ENCODE measurements at places on chromosomes 4 and X. TPM values are rescaled to one million over a fixed set of nuclear protein-coding genes. Genes with fewer than 3 reads are reported as not detected.

CSAG2 gene
- not detected for total RNA-seq

IQSEC2 gene
- total RNA-seq: 6.9 TPM

COQ2 gene
- 10.7 TPM for total RNA-seq

RASGEF1B gene
- total RNA-seq: 18.9 TPM

LRIT3 gene
- not detected for total RNA-seq

Measured in esophagus squamous epithelium (tissue), 5 donors.